ENCODE measurements at places on chromosomes 4 and X.

DNA sequence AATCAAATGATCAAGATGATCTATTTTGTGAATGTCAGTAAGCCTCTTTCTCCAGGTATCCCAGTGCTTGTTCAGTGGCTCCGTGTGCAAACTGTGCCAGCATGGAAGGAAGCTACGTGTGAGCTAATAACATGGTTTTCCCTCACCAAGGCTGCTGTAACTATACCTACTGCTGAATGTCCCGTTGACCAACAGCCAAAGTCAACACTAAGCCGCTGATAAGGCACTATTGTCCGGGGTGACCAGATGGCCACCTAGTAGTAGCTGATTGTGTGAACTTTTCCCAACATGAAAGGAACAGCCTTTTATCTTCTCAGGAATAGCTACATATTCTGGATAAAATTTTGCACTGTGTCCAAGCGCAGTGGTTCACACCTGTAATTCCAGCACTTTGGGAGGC, 58.0 kb upstream of the ABCG2 start:
- DNase-seq = no peak

DNA sequence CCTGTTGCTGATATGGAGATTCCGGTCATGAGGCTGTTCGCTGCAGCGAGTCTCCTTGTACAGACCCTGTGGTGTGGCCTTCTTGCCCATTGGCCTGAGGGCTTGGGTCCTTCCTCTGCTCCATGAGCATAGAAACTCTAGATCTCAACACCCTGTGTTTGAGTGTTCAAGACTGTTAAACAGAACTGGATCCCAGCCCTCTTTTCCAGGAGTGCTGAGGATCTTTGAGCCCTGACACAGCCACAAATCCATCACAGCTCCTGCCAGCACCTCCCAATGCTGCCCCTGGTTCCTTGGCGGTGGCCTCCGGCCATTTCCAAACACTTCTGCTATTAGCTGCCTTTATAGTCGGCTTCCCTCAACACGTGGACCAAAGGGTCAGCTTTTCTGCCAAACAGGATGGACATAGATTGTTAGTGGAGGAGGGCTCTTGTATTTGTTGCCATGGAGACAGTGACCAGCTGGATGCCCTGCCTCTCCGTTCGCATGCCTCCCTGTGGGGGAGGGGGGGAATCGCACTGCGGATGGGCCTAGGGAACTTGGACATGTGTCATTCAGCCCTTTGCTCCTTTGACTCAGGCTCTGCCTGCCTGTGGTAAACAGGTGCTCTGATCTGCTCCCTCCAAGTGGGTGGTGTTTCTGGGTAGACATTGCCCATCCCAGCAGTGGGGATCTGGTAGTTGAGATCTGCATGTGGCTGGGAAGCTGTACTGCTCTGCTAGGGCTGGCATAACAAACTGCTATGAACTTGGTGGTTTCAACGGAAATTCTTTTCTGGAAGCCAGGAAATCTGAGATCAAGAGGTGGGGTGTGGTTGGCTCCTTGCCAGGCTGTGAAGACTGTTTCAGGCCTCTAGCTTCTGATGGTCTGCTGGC, 6.9 kb upstream of the WDR1 start:
- DNase-seq = no peak

- DNase-seq = no peak
These were observed 43.9 kb upstream of the MTMR1 start for GRCh38 chrX:150649096-150649870.

- DNase-seq = no peak
These were observed 68.4 kb upstream of the BMP2K start for GRCh38 chr4:78707793-78708192.

DNA sequence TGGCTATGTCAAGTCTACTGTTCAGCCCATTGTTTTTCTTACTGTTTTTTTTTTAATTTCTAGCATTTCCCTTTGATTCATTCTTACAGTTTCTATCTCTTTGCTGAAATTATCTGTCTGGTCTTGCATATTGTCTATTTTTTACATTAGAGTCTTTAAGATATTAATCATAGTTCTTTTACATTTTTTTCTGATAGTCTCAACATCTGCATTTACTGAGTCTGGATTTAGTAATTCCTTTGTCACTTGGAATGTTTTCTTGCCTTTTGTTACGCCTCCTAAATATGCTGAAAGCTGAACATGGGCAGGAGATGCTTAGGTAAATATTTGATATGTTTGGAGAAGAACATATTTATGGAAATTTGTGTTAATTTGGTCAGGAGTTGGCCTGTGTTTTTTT, 10.4 kb downstream of the JADE3 start:
- DNase-seq = no peak

Measured in right atrium auricular region (tissue), 2 donors.